Stomach (tissue), 19 donors: ENCODE measurements at places on chromosomes 12 and 14. TPM values are rescaled to one million over a fixed set of nuclear protein-coding genes. Genes with fewer than 3 reads are reported as not detected.

DNA sequence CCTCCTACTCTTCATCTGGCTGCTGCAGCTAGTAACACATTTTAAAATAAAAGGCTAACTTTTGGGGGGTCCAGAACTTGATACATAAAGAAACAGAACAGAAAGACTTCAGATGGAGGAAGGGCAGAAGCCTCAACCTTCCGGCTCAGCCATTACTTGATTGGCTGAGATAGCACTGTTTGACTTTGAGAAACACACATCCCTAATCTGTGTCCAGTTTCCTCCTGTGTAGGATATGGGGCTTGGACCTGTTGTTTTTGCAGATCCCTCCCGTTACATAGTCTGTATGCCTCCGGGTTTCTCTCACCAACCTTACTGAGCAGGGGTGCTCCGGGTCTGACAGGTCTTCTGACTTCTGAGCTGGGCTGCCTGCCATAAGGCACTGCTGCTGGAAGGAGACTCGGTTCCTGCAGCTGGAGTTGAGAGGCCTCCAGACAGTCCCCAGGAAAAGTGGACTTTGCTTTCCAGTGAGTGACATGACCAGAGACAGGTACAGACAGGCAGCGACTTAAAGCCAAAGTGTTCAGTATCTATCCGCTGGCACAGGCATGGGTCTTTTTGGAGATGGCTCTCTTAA lies 8.3 kb upstream of the ZNF641 start:
- DNase-seq: no peak

- no peak for DNase-seq
These were observed 21.8 kb upstream of the BCDIN3D start for GRCh38 chr12:49864798-49865090.

DNA sequence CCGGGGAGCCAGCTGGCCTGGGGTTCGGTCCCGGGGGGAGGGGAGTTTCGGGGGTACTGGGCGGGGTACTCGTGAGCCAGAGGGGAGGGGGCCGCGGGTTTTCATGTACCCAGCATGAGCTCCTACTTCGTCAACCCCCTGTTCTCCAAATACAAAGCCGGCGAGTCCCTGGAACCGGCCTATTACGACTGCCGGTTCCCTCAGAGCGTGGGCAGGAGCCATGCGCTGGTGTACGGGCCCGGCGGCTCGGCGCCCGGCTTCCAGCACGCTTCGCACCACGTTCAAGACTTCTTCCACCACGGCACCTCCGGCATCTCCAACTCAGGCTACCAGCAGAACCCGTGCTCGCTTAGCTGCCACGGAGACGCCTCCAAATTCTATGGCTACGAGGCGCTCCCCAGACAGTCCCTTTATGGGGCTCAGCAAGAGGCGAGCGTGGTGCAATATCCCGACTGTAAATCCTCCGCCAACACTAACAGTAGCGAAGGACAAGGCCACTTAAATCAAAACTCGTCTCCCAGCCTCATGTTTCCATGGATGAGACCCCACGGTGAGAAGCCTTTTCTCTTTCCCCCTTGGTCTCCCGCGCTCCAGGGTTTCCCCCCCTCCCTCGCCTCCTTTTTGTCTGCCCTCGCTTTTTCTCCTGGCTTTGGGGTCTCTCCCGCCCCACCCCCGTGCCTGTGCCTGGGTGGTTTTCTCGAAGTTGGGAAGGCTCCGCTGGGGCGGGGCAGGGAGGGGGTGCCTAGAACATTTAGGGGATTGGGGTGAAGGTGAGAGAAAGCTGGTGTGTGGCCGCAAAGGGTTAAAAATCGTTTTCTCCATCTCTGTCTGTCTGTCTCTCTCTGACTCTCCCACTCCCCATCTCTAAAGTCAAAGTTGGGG lies 627 bp downstream of the HOXC8 start:
- no peak for DNase-seq

Gene MMP17
- total RNA-seq: not detected

Gene OTOGL
- 1.7 TPM for total RNA-seq

DNA sequence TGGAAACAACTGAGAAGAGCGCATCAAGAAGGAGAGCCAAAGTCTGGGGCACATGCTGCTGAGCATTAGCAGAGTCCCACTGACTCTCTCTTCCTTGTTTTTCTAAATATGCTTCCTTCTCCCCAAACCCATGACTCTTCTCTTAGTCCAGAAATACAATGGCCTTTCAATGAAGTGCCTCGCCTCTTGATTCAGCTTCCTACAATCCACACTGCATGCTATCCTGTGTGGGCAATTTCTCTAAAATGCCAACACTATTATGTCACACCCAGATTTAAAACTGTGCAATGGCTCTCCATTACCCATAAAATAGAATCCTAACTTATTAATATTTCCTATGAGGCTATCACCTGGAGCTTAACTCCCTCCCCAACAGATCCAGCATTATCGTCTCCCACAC lies 198.6 kb downstream of the RPAP3 start:
- DNase-seq: no peak

Gene SELPLG
- 4.3 TPM for total RNA-seq

DNA sequence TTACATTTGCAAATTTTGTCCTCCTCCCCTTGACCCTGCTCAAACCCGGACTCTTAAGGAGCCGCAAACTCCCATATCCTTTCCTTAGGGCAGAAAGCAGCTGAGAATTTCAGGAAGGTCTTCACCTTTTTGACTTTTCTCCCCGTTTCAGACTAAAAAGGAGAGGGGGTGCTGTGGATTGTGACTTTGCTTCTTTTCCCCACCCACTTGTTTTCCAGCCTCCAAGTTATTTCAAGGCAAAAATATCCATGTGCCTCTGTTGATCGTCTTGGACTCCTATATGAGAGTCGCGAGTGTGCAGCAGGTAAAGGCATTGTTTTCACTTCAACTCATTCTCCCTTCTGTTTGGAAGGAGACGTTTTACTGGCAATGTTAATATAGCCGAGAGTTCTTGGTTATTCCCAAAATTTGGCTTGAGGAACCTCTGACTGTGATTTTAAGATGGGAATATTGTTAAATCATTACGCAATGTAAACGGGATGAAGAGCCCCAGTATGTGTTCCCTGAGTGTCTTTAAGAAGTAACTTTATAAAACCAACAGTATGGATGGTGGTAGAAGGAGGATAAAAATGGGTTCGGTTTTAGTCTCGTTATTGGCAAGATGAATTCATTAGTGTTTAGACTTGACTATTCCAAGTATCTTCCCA lies 663 bp downstream of the LRRK2 start:
- no peak for DNase-seq

Gene ERP29
- 9.8 TPM for total RNA-seq

Gene MSI1
- total RNA-seq: 7.1 TPM

Gene TEX22
- 0.18 TPM for total RNA-seq

GRCh38 chr14:101237252-101237616 lies 324.1 kb upstream of the DIO3 start:
- DNase-seq: no peak

DNA sequence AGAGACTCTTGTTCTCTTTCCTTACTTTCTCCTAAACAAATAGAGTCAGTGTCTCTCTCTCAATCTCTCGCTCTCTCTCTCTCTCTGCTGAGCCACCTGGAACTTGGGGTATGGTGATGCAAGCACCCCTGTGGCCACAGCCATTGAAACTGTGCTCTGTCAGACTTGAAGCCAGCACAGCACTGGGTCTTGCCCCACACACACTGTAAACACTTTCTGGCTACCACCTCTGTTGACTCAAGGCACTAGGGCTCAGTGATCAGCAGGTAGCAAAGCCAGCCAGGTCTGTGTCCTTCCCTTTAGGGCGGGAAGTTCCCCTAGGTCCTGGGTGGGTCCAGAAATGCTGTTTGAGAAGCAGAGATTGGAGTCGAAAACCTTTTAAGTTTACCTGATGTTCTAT lies 125.9 kb upstream of the GARIN6 start:
- no peak for DNase-seq

DNA sequence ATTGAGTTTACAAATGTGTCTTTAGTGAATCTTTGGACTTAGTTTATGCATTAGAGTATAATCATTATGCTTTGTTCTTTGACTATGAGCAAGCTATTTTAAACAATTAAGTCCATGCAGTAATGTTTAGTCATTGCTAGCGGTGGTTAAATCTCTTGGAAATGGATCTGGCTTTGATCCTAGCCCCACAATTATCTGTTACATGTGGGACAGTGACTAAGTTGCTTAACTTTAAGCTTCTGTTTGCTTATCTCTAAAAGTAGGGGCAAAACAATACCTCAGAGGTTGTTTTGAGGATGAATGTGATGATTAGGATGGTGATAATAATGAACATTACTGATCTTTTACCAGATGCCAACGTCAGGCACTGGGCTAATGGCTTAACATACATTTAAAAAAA lies 124.2 kb downstream of the NPAS3 start:
- DNase-seq: no peak

Gene RFX4
- total RNA-seq: not detected
